ENCODE measurements at places on chromosomes 12 and 14.

DNA sequence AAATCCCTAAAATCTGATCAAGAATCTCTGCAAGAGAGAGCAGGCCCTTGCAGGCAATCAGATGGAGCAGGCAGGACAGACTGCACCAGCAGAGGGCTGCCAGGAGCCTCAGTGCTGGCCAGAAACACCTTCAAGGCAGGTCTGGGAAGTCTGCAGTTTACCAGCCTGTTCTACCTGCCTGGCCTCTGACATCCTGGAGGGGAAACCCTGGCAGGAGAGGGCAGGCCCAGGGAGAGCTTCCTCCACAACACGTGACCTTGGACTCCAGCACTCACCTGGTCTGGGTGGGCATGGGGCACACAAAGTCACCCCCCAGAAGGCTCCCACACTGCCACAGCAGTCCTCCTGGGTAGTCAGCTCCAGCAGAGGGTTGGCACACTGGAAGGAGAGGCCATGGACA lies 56.0 kb downstream of the ISCA2 start:
- DNase-seq, result no peak

DNA sequence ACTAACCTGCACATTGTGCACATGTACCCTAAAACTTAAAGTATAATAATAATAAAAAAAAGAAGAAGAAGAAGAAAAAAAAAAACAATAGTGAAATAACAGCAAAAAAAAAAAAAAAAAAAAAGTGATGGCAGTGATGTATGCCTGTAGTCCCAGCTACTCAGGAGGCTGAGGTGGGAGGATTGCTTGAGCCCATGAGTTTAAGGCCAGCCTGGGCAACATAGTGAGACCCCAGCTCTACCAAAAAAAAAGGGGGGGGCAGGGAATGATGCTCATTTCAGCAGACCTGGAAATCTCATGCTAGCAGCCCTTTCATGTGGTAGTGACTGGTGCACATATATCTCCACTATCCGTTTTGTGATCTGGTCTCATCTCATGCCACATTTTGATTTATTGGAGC lies 20.8 kb downstream of the TRAFD1 start:
- DNase-seq, result no peak

DNA sequence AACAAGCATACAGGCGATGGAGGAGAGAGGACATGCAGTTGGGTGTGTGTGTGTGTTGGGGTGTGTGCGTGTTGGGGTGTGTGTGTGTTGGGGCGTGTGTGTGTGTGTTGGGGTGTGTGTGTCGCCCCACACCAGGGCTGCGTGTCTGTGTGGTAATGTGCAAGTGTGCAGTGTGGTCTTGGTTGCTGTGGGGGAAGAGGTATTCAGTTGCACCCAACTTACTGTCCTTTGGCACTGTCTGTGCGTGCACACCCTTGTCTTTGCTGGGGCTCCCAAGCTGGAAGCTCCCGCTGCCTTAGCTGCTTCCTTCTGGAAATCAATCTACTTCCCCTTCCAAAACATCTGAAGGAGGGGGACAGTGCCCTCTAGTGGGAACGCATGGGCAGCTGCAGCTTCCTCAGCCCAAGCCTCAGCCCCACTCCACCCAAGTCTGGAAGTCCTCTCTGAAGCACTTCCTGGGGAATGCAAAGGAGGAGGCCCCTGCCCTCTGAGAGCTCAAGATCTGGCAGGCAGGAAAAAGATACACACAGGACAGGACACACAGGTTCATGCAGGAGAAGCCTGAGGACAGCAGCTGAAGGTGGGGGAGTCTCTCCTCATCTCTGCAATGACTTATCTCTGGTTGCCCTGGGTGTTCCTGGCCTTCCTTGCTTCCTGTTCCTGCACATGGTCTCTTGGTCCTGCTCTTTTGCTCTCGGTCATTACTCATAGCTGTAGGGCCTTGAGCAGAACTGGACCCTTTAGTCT lies 13.1 kb downstream of the ASIC1 start:
- peak; percentile 68 for DNase-seq

GRCh38 chr12:67370979-67371378 lies 101.8 kb downstream of the CAND1 start:
- no peak for DNase-seq

DNA sequence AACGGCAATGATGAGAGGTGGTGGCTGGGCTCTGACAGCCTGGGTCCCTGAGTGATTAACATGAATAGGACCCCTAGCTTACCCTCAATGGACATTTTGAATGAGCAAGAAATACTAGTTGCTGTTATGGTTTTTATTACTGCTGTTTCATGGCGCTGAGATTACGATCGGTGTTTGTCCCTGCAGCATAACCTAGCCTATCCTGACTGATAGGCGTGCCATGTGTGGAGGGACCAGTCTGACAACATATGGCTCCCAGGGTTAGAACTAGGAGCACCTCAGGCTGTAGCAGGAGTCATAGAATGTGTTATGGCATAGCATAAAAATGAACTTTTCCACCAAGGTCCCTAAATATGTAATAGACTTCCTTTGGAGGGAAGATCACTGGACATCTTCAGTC lies 137.5 kb upstream of the HIF1A start:
- no peak for DNase-seq

GRCh38 chr14:99261912-99262787 lies 9.8 kb downstream of the BCL11B start:
- DNase-seq, result peak; percentile 66

DNA sequence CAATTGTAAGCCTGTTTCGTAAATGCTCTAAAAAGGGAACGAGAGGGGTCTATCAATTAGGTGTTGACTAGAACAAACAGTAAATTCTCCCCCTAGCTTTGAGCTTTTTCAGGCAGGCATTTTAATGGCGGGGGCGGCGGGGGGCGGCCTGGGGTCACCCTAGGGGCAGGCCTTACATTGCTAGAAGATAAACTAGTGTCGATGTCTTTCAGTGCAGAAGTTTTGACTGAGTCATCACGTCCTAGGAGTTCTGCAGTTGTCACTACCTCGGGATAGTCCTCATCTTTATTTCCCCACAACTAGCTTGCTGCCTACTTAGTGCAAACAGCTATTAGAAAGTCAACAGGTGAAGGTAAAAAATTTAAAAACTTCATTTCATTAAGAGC lies 1.6 kb downstream of the ATP6V1D start:
- no peak for DNase-seq

DNA sequence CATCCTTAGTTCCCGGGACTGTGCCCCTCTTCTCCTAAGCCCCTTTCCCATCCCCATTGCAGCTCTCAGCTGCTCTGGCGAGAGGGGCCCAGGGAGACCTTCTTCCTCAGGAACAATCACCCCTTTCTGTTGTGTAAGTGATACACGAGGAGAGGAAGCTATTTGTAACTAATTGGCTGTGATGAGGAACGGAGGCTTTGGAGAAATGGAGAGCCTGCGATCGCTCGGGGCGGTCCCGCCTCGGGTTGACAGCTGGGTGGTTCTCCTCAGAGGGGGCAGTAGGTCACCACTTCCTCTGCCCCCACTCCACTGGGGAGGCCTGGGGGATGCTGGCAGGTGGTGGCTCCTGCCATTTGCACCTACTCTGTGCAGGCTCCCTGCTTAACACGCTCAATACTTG lies 6.6 kb upstream of the PGF start:
- DNase-seq, result no peak

- peak; percentile 10 for DNase-seq
These were observed 38.0 kb downstream of the PTGER2 start for GRCh38 chr14:52352061-52352491.

DNA sequence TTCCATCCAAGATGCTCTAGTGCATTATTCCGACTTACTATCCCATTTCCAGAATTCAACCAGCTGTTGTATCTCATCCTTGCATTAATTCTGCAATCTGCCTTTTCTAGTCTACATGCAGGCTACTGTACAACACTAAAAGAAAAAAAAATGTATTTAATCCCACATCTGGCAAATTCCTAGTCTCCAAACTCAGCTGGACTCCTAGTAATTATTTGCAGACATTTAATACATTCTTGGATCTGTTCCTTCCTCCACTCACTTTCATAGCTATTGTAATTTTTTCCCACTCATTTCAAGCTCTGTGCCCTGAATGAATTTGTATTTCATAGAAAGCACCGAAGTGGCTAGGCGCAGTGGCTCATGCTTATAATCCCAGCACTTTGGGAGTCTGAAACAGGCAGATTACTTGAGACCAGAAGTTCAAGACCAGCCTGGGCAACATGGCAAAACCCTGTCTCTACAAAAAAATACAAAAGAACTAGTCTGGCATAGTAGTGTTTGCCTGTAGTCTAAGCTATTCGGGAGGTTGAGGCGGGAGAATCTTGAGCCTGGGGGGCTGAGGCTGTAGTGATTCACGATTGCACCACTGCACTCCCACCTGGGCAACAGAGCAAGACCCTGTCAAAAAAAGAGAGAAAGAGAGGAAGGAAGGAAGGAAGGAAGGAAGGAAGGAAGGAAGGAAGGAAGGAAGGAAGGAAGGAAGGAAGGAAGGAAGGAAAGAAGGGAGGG lies 39.5 kb upstream of the YAF2 start:
- DNase-seq, result no peak

DNA sequence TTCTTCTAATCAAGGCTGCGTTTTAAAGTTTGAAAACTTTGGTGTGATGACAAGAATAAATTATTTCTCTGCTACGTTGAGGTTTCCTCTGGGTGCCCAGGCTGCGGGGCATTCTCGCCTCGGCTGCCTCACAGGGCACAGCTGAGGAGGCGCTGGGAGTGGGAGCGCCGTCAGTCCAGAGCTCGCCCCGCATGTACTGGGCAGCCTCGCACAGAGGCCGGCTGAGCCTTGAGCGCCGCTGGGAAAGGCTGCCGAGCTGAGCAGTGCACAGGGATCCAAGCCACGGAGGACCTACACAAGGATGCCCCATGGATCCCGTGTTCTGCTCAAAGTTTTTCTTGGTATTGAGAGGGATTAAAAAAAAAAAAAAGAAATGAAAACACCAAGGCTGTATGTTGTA lies 11.6 kb downstream of the RFX4 start:
- no peak for DNase-seq

GRCh38 chr14:84655014-84655413 lies 874.9 kb upstream of the FLRT2 start:
- DNase-seq, result no peak

DNA sequence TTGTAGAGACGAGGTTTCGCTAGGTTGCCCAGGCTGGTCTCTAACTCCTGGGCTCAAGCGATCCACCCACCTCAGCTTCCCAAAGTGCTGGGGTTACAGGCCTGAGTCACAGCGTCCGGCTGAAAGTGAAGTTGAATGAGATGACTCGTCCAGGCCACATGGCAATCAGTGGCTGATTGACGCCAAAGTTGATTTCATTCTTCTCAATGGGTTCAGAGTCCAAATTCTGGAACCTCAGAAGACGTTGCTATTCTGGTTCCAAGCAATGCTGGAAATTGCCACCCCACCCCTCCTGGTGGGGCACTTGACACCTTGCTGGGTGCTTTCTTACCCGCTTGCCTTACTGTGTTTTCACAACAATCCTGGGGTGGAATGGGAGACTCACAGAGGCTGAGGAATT lies 14.9 kb downstream of the ABCB9 start:
- no peak for DNase-seq

DNA sequence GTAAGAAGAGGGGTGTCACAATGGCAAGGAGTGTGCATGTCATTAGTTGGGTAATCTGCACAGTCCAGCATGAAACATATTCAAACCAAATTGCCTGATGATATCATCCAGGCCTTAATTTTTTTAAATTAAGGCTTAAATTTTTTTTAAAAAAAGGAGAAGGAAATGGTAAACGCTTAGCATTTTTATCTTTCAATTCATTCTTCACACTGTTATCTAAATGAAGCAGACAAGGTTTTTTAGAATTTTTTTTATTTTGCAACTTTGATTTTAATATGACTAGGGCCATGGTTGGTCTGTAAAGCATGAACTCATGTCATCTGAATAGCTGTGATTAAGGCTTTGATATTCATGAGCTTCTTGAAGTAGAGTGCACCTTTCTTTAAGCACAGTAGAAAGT lies 362.5 kb downstream of the SYT1 start:
- no peak for DNase-seq

DNA sequence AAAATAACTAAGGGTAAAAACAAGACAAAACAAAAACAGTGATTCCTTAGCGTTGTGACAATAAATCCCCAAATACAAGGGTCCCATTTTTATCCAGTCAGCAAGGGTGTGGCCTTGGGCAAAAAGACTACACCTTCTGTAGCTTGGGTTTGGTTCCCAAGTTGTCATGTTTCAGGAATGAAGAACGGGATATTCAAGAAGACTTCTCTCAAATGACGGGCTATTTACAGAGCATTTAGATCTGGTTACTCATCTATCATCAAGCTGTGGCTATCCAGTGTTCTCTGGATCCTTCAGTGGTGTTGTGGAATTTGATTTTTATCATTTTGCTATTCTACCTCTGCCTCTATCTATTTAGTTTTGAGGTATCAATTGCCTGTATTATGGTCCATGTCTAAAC lies 219.7 kb downstream of the SLC25A21 start:
- DNase-seq, result no peak

GRCh38 chr14:90161129-90161528 lies 95.2 kb upstream of the PSMC1 start:
- no peak for DNase-seq

GRCh38 chr12:112869091-112869490 lies 37.7 kb upstream of the OAS1 start:
- DNase-seq, result no peak

DNA sequence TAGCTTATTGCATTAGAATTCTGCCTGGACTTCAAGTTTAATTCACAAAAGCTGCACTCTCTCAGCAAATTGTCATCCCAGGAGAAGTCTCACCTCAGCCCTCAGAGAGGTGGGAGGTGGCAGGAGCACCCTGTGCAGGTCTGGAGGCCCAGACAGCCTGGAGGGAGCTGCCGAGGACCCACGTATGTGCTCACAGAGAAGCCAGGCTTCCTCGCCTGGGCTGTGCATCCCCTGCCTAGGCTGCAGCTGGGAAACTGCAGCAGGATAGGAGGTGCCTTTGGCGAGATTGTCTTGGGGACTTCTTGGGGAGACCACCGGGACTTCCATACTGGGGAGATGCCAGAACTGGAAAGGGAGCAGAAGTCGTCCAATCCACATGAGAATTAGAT lies 8.8 kb downstream of the CPNE6 start:
- no peak for DNase-seq

DNA sequence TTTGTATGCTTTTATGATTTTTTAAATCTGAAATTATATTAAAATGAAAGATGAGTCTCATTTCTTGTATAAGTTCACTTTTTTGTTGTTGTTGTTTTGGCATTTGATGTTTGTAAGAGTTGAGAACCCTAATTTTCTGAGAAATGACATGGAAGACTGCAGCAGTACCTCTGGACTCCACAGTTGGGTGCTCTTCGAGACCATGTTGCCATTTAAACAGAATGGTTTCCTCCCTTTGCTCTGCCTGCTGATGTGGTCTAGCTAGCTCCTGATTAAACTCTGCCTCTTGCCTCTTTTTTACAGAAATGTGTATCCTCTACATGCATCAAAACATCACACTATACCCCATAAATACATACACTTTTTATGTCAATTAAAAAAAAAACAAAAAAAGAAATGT lies 5.8 kb upstream of the LTA4H start:
- DNase-seq, result no peak

DNA sequence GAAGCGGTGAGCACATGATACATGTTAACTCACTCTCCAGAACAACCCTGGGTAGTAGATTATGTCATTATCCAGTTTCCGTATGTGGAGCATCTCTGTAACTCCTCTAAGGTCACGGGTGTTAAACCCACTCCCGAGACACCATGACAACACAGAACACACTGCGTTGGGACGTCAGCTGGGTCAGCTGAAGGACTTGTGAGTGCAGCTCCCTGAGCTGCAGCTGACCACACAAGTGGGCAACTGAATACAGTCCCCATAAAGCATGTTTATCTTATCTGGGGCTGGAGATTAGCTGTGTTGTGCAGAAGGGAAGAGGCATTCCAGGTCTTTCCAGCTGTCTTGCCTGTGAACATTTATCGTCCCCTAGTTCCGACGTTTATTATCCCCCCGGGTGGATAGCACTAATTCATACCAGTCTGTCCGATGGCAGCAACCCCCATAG lies 211.5 kb downstream of the CHST11 start:
- no peak for DNase-seq
